ENCODE measurements at places on chromosomes 7 and 10. TPM values are rescaled to one million over a fixed set of nuclear protein-coding genes. Genes with fewer than 3 reads are reported as not detected.
A peak's percentile ranks its signal among the peaks of the same experiment; 100 is the strongest.

- DNase-seq = no peak
Observed at GRCh38 chr10:89783406-89783805, 82.0 kb downstream of the KIF20B start.

AFAP1L2 gene
- total RNA-seq = 16.3 TPM

HOXA3 gene
- 9.6 TPM for total RNA-seq

DNA sequence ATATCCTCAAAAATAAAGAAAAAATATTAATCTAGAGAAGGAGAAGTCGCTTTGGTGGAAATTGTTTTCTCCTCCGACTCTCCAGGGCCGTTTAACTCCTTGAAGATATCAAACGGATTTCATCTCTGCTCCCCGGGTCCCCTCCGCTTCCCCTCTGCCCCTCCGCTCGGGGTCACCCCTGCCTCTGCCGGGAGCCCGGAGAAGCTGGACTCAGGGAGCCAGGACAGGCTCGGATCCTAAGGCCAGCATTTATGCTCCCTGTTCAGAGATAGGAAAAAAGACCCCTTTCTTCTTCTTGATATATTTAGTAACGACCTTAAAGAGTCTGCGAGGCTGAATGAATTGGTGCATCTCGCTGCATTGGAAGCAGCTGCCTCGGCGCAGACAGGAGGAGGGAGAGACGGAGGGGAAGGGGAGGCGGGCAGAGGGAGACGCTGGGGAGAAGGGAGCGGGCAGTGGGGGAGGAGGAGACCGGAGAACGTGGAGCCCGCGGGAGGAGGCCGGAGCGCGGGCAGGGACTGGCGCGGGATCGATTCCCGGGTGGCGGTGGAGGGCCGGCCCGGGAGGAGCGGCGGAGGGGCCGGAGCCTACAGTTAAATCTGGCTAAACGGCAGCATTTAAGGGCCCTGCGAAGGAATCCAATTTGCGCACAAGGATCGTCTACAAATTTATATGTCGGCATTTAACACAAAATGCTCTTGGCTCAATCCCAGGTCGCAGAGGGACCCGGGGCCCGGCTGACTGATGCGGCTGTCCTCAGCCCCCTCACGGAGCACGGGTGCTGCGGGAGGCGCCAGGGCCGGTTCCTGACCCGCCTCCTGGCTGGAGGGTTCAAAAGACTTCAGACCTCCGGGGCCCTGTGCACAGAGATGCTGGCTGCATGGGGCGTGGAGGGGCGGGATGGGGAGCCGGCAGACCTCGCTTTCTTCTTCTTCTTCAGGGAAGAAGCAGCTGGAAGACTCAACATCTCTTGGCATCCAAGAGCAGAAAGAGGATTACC lies 55.6 kb downstream of the CRTAC1 start:
- DNase-seq = no peak

GRCh38 chr10:30999070-30999712 lies 32.5 kb downstream of the ZNF438 start:
- no peak for DNase-seq

SLC4A2 gene
- total RNA-seq = 118 TPM

- DNase-seq = no peak
Observed at GRCh38 chr7:137703291-137704010, 143.3 kb downstream of the DGKI start.

GRCh38 chr10:14309593-14309992 lies 21.1 kb downstream of the FRMD4A start:
- DNase-seq = no peak

DNA sequence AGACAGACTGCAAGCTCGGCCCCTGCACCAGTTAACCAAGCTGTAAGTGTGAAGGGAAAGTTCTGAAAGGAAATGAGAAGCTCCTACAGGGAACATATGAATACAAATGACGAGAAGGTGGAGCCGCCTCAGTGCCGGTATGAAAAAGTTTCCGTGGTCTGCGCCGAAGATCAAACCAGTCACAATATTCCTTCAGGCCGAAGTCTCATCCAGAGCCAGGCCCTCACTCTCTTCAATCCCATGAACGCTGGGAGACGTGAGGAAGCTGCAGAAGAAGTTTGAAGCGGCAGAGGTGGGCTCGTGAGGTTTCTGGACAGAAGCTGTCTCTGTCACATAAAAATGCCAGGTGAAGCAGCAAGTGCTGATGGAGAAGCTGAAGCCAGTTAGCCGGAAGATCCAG lies 71.9 kb downstream of the CFAP46 start:
- DNase-seq = no peak

DNA sequence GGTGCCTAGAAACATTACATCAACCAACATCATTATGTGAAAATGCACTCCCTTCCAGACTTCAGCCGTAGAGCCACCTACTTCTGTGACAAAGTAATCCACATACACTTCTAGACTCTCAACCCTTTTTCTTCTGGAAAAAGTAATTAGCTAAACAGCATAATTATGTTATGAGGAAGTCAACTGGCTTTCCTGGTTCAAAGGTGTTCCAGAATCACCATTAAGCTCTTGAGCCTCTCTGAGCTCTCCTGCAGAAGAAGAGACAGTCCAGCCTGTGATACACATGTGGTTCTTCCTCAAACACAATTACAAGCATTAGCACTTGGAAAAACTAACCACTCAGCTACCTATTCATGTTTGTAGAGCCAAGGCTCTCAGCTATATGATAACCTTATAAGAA lies 52.5 kb downstream of the TNS3 start:
- no peak for DNase-seq

TAS2R3 gene
- total RNA-seq = 3.1 TPM

DNA sequence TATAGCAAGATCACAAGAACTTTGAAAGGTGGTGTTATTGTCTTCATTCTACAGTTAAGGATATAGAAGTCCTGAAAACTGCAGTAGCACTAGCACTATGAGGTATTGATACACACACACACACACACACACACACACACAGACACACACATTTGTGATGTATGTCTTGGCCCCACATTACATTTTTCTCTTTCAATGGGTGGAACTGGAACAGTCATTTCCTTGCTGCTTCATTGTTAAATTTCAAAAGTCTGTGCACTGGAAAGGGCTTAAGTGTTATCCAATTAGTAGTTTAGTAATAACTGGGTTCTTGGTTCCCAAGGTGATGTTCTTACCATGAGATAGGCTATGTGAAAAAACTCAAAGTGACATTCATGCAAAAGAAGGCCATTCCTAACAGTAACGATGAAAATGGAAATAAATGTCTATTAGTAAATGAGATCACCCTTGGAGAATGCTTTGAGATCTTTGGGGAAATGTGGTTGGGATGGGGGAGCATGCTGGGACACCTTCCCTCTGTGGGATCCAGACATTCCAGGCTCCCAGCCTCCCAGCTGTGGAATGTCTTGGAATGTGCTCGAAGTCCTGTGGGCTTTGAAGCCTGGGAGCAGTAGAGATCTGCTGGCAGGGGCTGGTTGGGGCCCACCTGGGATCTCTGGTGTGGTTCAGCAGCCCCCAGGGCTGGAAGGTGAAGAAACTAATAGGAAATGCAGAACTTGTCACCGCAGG lies 37.4 kb upstream of the CALD1 start:
- DNase-seq = peak; percentile 77

HOXA9 gene
- total RNA-seq = 5.8 TPM

SCD gene
- total RNA-seq = 22.7 TPM

DNA sequence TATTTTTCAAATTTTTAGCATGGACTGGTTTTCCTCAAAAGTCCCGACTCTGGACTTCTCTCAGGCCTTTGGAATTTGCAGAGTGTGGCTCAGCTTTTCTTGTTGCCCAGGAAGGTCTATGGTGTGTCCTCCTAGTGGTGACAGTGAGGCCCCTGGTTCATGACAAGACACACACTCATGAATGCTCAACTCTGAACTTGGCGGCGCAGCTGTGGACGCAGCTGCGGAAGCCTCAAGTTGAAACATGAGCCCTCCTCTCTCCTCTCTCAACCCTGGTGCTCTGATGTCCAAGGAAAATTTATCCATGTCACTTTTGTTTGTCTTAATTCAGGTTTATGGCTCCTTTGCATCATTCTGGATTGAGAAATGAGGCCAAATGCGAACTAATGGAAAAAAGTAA lies 183.9 kb downstream of the HECW1 start:
- DNase-seq = no peak

ADARB2 gene
- total RNA-seq = not detected

GRCh38 chr10:10942441-10942840 lies 75.2 kb upstream of the CELF2 start:
- DNase-seq = no peak

RASSF4 gene
- 26.7 TPM for total RNA-seq

PCDH15 gene
- 0.09 TPM for total RNA-seq

GRCh38 chr7:140621401-140622021 lies 19.1 kb downstream of the DENND2A start:
- no peak for DNase-seq

GRCh38 chr10:67925449-67926005 lies 41.1 kb downstream of the SIRT1 start:
- no peak for DNase-seq

GRCh38 chr7:14902589-14903067 lies at the start of gene DGKB:
TSS of gene DGKB (minus strand) at chr7:14902751.
- DNase-seq = no peak

- no peak for DNase-seq
Observed at GRCh38 chr10:66505003-66505657, 420.7 kb upstream of the LRRTM3 start.

DNA sequence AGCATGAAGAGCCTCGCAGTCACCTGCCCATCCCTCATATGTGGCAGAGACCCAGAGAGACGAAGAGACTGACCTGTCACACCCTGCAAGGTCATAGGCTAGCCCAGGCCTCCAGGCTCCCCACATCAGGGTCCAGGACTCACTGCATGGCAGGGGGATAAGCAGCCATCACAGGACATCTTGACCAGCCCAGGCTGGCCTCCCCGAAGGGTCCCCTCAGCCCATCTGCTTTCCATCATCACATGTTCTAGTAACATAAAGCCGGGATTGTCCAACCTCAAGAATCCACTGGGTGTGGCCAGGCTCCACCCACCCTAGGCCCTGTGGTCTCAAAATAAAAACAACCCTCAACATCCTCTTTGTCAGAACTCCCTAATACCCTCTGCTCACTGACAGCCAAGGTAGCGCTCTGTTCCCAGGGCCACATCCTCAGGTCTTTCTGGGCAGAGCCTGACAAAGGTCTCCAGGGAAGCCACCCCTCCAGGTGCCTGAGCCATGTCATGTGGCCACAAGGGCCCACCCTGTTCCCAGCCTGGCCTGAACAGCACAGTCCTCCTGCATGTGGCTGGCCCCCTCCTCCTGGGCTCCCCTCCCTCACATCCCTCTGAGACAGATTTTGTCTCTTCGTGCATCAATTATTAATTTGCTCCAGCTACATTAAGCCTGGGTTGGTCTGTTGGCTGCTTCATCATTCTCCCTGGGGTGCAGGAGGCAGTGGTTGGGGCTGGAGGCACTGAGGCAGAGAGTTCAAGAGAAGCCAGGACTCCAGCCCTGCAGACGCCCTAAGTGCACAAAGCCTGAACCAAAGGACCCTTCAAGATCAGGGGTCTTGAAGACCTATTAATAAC lies 131.8 kb upstream of the UNC5B start:
- no peak for DNase-seq

OR9A2 gene
- 0.48 TPM for total RNA-seq

GRM8 gene
- total RNA-seq = not detected

DNA sequence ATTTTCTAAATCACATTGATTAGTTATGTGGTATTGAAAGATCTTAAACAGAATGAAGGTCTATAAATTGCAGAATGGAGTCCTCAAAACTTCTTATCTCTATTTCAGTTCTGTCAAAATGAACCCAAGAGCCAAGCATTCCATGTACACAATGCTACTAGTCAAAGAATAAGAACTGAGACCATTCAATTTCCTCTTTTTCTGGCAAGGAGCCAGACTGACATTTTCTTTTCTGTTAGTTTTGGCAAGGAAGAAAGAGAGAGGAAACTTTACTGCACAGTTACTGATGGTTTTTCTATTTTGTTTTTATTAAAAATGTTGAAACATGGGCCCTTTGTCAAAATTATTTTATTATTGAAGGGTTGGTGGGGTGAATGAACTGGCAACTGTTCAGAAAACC lies 181.8 kb upstream of the FERD3L start:
- DNase-seq = no peak
